ENCODE measurements at places on chromosomes 16 and 17.

- DNase-seq: no peak
Observed at GRCh38 chr17:65371702-65372101, 189.7 kb downstream of the AXIN2 start.

GRCh38 chr16:24915019-24915418 is 69.3 kb downstream of the SLC5A11 start:
- DNase-seq: no peak

DNA sequence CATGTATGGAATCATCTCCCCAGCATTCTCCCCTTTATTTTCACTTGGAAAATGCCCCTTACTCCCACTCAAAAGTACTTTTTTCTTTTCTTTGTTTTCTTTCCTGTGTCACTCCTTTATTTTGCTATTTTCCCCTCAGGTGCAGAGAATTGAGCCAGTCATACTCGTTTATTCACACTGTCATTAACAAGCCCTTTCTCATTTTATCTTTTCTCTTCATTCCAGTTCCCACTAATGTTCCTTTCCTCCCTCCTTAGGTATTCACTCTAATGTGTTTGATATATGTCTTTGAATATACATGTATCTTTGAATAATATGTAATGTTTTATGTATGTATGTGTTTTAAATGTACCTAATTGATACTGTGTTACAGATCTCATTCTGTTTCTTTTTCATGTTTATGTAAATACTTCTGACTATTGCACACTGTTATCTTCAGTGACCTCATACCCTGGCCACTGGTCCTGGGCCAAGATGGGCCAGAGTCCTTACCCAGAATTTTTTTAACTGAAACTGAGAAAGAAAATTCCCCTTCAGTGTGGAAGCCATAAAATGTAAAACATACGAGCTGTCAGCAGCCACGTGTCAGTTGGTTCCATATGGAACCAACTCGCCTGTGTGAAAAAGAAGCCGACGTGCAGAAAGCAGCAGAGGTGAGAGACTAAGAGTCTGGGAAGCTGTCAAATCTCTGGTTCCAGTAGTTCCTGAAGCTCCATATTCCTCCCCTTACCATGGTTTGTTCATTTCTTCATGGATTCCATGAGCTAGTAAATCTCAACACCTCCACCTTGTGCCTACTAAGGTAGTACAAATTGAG is 5.8 kb downstream of the SRR start:
- no peak for DNase-seq

DNA sequence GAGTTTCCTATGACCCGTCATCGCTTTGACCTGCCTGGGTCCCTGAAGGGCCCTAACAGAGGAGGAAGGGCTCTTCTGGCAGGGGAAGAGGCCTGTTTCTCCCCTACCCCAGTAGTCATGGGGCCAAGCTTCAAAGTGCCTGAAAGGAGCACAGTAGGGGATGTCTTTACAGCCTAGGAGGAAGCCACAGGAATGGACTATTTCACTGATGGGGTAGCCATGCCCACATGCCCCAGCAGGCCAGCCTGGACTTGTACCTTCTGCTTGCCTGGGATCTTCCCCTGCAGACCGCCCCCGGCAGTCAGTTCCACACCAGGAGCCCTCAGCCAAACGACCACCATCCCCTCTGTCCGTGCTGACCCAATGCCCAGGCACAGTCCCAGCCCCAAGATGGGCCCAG is 41.8 kb upstream of the PEMT start:
- DNase-seq: no peak

GRCh38 chr17:79231766-79232287 is 157.2 kb downstream of the ENGASE start:
- DNase-seq: no peak

- DNase-seq: no peak
Observed at GRCh38 chr17:18377437-18378204, at the start of gene EVPLL. Gene EVPLL (plus strand): TSS chr17:18377778. CDS start chr17:18380938, 3,160 bp downstream.

GRCh38 chr16:4886151-4886550 is 38.9 kb downstream of the UBN1 start:
- DNase-seq: no peak

DNA sequence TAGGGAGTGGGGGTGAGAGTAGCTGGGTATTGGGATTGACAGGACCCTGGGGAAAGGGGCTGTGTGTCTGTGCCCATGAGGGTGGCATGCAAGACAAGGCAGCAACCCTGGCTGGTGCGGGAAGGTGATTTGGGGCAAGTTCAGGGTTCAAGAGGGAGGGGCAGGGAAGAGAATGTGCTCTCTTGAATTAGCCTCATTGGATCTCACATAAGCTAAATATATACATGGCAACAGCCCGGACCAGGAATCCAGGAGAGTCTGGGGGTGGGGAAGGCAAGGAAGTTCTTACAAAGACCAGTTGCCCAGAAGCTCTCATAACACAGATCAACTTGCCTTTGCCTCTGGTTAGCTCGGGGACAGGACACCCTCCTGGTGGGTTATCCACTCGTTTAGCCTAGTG is 73.3 kb downstream of the IRX3 start:
- DNase-seq: no peak

- DNase-seq: no peak
Observed at GRCh38 chr16:68707340-68708152, 29.5 kb upstream of the CDH1 start.

All from stimulated activated CD4-positive, alpha-beta T cell treated with anti-CD3 and anti-CD28 coated beads, Interleukin-4, amount 100 ng/mL, for 1 hour (primary cell).